Astrocyte of the spinal cord (primary cell): ENCODE measurements at places on chromosomes 5 and 9.

DNA sequence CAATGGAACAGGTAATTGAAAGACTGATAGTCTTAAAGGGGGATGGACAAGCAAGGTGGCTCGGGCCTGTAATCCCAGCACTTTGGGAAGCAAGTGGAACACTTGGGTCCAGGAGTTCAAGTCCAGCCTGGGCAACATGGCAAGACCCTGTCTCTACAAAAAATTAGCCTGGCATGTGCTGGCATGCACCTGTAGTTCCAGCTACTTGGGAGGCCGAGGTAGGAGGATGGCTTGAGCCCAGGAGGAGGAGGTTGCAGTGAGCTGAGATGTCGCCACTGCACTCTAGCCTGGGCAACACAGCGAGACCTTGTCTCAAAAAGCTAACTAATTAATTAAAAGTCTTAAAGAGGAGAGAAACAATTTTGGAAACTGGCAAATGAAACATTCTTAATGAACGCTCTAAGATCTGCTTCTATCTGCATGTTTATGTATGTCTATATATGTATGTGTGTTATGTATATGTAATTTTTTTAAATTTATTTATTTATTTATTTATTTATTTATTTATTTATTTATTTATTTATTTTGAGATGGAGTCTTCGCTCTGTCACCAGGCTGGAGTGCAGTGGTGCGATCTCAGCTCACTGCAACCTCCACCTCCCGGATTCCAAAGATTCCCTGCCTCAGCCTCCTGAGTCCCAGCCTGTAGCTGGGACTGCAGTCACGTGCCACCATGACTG is 80.6 kb downstream of the SFXN1 start:
- DNase-seq, result no peak

- no peak for DNase-seq
Measured at GRCh38 chr9:37309136-37309535, 113.4 kb upstream of the GRHPR start.

GRCh38 chr5:84585218-84585617 is 200.5 kb upstream of the EDIL3 start:
- DNase-seq, result no peak

GRCh38 chr9:91418215-91418610 is 5.4 kb downstream of the NFIL3 start:
- DNase-seq, result no peak

DNA sequence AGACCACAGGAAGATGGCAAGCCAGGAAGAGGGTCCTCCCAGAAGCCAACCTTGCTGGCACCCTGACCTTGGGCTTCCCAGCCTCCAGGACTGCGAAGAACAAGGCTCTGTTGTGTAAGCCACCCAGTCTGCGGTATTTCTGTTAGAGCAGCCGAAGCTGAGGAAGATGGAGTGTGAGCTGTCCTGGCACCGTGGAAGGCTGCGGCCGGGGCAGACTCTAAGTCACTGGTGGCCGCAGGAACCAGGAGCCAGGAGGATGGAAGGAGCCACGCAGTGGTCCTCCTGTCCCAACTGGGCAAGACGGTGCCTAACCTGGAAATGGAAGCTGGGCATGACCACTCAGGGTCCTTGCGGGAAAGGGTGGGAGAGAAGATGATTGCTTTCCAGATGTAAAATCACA is 89.1 kb downstream of the ZNF354C start:
- no peak for DNase-seq

DNA sequence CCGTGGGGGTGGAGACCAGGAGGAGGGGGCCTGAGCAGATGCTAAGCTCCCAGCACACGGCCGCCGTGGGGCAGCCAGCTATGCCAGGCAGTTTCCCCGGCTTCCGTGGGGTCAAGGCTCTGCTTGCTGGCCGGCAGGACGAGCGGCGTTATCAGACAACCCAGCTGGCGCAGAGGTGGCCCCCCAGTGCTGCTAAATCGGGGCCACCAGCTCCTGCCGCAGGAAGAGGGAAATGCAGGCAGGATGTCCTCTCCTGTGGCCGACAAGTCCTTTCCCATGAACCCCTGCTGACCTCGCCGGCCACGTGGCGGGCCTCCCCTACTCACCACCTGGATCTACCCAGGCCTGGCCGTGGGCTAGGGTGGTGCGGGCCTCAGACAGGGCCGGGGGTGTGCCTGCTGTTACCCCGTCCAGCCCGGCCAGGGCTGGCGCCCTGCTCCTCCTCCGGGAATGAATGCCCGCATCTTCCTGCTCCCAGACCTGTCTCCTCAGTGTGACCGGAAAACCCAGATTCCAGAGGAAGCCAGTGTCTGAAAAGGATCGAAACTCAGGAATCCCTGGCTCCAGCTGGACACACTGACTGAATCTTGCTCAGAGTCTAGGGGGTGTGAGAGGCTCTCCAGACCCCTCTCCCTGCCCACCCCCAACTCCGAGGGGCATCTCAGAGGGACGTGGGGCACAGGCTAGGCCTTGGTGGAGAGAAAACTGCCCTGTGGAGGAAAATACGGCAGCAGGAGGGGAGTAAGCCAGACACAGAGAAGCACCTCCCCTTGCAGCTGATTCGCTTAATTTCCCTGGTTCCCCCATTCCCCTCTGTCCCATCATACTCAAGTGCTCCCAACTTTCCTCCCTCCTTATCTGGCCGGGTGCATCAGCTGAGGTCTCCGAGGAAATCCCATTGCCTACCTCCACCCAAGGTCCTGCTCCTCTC is 3.9 kb downstream of the FLT4 start:
- no peak for DNase-seq

- no peak for DNase-seq
Measured at GRCh38 chr5:107508097-107508496, 162.6 kb downstream of the EFNA5 start.

GRCh38 chr5:80453366-80453765 is 34.5 kb upstream of the FAM151B start:
- DNase-seq, result no peak

DNA sequence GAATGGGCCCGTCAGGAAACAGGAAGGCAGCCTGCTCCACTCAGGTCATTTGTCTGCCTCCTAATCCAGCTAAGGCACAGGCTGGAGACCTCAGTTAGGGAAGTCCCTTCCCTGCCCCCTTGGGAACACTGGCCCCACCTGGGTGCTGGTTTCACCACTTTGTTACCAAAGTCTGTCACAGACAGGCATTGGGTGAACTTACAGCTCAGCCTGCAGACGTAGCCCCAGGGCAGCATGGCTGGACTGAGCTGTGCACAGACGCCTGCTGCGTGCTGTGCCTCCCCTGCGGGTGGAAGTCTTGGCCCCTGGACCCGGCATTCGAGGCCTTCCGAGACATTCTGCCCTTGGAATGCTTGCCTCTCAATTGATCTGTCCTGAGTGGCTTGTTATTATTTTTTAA is 48.9 kb downstream of the TENT4A start:
- no peak for DNase-seq

DNA sequence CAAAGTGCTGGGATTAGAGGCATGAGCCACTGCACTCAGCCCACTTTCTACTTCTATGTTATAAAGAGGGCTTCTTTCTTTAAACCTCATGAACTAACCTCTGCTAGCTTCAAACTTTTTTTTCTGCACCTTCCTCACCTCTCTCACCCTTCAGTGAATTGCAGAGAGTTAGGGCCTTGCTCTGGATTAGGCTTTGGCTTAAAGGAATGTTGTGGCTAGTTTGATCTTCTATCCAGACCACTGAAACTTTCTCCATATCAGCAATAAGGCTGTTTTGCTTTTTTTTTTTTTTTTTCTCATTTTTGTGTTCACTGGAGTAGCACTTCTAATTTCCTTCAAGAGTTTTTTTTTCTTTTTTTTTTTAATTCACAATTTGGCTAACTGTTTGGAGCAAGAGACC is 216.4 kb upstream of the MAP3K1 start:
- no peak for DNase-seq

GRCh38 chr5:44774279-44774880 is 34.4 kb upstream of the MRPS30 start:
- DNase-seq, result peak; percentile 62
